ENCODE measurements at places on chromosomes 2 and 18.

- DNase-seq: no peak
These were observed 110.4 kb downstream of the GRB14 start for GRCh38 chr2:164510895-164511294.

- DNase-seq: no peak
These were observed 80.4 kb downstream of the STK39 start for GRCh38 chr2:168166902-168167510.

GRCh38 chr2:19787134-19787533 is 114.6 kb downstream of the TTC32 start:
- DNase-seq: no peak

DNA sequence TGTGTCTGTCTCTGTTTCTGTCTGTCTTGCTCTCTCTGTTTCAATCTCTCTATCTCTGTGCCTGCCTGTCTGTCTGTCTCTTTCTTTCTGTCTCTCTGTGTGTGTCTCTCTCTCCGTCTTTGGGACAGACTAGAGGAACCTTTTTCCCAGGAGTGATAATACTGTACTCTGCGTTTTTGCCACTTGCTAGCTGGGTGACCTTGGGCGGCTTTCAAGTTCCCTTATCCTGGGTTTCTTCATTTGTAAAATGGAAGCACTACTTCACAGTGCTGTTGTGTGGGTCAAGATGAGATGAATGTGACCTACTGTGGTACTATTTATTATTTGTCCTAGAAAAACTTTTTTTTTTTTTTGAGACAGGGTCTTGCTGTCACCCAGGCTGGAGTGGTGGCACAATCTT is 42.4 kb downstream of the HPCAL1 start:
- DNase-seq: no peak

DNA sequence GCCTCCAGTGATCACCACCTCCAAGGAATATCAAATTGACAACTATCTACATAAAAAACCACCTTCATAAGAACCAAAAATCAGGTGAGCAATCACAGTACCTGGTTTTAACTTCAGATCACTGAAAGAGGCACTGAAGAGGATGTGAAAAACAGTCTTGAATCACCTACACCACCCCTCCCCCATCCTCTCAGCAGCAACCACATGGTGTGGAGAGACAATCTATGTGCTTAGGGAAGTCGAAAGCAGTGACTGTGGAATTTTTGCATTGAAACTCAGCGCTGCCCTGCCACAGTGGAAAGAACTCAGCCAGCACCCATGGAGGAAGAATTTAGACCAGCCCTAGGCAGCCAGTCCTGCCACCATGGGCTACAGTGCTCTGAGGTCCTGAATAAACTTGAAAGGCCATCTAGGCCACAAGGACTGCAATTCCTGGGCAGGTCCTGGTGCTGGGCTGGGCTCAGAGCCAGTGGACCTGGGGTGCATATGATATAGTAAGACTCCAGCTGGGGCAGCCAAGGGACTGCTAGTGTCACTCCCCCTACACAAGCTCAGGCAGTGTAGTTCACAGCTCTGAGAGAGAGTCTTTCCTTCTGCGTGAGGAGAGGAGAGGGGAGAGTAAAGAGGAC is 75.6 kb downstream of the ATL2 start:
- DNase-seq: no peak

Measured in CD4-positive, alpha-beta T cell treated with Interferon gamma for 1 hour (primary cell).